ENCODE measurements at places on chromosomes 7 and 10. TPM values are rescaled to one million over a fixed set of nuclear protein-coding genes. Genes with fewer than 3 reads are reported as not detected.
A peak's percentile ranks its signal among the peaks of the same experiment; 100 is the strongest.

DNA sequence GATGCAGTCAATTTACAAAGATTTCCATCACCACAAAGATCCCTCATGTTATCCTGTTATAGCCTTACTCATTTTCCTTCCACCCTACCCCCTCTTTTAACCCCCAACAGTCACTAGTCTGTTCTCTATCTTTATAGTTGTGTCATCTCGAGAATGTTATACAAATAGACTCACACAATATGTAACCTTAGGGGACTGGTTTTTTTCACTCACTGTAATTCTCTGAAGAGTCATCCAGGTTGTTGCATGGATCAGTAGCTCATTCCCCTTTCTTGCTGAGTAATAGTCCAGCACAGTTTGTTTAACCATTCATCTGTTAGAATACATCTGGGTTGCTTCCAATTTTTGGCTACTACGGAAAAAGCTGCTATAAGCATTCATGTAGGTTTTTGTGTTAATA lies 121.1 kb upstream of the PDE1C start:
- no peak for DNase-seq

DNA sequence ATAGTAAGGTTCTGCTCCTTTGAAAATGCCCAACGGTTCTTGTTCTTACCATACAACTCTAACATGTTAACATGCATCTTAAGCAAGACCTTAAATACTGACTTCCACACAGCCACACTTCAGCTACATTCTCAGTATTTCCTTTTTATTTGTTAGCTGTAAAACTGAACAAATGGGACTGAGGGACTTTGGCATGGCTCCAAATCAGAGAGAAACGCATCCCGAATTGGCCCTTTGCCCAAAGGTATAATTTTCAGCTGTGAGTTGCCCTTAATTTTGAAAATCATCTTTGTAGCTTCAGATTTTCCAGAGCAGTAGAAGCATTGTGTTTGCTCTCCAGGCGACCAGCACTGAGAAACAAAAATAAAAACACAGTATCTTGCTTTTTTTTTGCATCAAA lies 56.4 kb downstream of the NEUROD6 start:
- DNase-seq, result no peak

- peak; percentile 7 for DNase-seq
Observed at GRCh38 chr10:360653-361052, 225.4 kb downstream of the ZMYND11 start.

DNA sequence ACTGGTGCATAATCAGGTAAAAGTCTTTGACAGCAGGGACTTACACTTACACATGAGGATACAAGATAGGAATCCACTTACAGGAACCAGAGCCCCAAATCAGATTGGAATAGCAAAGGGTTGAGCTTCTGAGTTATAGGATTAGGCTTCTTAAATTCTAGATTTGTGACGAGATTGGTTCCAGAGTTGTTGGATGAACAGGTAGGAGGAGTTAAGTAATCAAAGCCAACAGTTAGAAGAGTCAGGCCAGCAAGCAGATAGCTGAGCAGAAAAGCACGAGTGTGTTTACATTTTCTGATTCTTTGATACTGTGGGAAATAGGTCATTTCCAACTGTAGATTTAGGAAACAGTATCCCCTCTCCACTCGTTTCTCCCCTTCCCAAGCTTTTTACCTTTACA lies 167.0 kb downstream of the MDFIC start:
- no peak for DNase-seq

GRCh38 chr7:101764221-101764620 lies 53.2 kb upstream of the CUX1 start:
- DNase-seq, result no peak

DNA sequence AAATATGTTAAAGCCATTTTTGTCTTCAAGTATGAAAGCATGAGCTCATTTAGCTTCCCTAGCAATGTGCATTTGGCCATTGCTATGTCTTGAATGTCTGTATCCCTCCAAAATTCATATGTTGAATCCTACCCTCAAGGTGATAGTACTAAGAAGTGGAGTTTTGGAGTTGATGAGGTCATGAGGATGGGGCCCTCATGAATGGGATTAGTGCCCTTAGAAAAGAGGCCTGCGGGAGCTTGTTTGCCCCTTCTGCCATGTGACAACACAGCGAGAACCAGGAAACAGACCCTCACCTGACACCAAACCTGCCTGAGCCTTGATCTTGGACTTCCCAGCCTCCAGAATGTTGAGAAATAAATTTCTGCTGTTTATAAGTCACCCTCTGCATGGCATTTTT lies 61.3 kb upstream of the UCN3 start:
- DNase-seq, result no peak

- no peak for DNase-seq
Observed at GRCh38 chr7:132034748-132035416, 478.5 kb upstream of the PODXL start.

- no peak for DNase-seq
Observed at GRCh38 chr7:53013925-53014324, 21.5 kb upstream of the POM121L12 start.

DNA sequence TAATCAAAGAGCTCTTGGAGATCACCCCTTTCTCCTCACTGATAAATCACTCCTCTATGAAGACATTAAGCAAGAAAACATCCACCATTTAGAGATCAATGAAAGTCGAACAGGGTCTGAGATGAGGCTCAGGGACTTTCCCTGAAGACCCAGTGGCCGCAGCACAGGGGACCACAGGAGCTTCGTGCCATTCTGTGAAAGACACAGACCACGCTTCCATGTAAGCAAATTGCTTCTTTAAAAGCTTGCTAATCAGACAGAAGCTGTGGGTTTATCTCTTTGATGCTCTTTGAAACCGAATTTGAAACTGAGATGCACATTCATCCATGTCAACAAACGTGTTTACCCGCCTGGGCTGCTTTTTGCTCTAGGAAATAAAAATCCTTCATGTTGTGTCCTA lies 231.9 kb upstream of the PPP2R2D start:
- DNase-seq, result no peak

DNA sequence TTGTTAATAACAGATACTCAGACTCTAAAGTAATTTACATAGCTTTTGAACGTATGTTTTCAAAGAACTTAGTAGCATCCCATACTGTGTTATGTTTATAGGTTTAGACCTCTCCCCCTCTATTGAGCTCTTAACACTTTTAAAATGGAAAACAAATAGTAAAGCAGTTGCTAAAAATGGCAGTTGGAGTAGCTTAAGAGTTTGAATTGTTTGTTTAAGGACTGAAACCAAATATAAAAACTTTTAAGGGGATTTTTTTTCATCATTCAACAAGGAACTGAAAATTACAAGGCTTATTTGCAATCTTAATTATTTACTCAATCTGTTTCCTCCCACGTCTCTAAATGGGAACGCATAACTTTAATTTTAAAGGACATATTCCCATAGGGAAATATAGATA lies 1.6 kb upstream of the SPAG6 start:
- DNase-seq, result no peak

GRCh38 chr10:121158988-121159579 lies 307.9 kb downstream of the WDR11 start:
- peak; percentile 6 for DNase-seq

GRCh38 chr7:156378806-156379205 lies 261.8 kb upstream of the RNF32 start:
- no peak for DNase-seq

DNA sequence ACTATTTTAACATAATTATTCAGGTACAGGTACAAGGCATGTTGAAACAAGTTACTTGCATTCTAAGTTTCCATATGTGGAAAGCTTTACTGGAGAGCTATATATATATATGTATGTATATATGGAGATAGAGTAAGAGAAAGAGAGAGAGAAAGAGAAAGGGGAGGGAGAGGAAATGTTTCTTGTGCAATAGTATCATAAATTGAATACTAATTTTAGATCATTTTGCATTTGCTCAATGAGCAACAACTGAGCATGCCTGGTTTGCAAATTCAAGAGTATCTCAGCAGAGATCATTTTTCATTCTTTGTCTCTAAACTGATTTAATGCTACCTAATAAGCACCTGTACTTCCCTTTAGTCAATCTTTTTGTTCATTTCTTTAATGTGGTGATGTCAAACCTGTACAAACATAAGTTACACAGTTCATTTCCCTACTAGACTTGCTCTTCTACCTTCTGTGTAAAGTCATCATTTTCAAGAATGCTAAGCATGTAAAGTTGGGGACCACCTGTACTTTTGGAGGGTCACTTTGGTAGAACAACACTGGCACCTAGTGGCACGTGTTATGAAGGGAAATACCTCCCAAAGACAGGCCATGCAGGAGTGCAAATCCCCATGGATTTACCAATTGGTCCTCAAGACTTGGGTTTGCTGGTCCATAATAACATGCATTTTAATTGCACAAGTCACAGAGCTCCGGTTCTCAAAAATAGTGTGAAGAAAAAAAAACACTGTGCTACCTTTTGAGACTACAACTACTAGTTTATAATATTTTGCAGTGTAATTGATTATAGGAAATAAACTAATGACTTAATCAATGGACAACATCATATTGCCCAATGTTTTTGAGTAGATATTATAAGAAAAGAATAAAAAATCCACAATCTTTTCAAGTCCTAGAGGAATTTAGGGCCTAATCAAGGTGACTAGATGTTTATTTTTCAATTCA lies 431.2 kb upstream of the IGFBP3 start:
- DNase-seq, result peak; percentile 57

DNA sequence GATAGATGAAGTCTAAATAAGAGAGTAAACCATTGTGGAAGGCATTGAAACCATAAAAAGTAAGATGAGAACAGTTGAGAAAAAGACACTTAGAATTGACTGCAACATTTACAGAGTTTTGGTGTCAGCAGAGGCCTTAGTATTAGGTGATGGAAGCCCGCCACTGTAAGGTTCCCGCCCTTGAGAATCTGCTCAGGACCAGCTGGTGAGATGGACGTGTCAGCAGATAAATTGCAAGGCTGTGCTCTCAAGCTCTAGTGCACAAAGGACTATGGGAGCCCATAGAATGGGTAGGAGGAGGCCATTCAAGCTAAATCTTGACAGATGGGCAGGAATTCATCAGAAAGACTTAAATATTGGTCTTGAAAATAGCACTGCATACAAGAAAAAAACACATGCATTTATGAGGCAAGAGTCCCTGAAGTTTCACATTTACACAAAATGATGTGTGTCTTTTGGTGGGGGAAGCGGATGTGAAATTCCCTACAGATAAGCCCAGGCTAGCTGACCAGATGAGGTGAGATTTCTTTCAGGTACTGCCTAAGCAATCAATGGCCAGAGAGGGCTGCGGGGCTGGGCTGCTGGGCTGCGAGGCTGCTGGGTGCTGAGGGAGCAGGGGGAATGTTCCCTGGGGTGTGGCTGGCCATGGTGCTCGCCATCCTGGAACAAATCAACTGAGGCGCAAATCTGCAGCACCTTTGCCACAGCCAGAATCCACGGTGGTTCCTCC lies 42.5 kb downstream of the SYPL1 start:
- no peak for DNase-seq

DNA sequence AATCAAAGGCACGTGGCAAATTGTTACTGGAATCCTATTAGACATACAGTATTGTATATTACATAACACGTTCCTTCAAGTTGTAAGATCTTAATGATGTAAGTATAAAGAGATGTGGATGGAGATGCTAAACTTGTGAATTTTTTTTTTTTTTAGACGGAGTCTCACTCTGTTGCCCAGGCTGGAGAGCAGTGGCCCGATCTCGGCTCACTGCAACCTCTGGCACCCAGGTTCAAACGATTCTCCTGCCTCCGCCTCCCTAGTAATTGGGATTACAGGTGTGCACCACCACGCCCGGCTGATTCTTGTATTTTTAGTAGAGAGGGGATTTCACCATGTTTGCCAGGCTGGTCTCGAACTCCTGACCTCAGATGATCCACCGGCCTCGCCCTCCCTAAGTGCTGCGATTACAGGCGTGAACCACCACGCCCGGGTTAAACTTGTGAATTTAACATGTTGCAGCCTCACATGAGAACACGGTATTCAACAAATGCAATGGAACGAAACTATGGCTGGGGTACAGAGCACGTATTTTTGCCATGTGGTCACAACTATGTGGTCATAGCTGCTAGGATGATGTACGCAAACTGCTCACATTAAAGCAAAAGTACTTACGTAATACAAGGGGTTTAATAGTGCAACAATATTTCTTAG lies 818 bp upstream of the SUPV3L1 start:
- DNase-seq, result no peak

- no peak for DNase-seq
Observed at GRCh38 chr10:30967650-30968410, 63.8 kb downstream of the ZNF438 start.

GRCh38 chr10:4770801-4771553 lies 55.0 kb upstream of the AKR1E2 start:
- peak; percentile 47 for DNase-seq

DNA sequence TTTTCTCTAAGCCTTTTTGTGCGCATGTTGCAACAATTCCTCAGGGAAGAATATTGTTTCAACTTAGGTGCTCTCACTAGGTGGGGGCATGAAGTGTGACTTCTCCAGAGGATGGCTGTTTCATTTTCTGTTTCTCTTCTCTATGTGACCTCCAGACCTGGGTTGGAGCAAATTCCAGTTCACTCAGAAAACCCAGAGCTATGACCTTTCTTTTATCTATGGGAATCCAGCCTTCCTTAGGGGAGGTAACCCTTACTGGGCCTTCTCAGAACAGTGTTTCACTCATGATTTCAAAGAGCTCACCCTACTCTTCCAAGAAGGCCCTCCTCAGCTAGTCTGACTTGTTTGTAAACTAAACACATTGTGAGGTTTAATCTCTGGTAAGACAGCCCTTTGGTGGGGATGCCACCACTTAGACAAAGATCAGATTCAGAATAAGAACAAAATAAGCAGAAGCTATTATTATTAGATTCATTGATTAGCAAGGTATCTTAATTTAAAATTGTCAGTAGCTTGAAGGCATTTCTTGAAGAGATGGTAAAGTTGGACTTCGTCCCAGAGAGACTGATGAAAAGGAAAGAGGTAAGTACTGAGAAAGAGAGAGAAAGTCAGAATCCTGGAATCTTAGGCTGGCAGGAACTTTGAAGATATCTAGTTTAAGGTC lies 16.6 kb upstream of the TAS2R60 start:
- no peak for DNase-seq

- DNase-seq, result no peak
Observed at GRCh38 chr10:125985557-125986240, 89.3 kb downstream of the FANK1 start.

GRM8 gene
- polyA plus RNA-seq, result not detected

PILRA gene
- polyA plus RNA-seq, result 1.3 TPM

SAP25 gene
- 0.20 TPM for polyA plus RNA-seq

CAMK2G gene
- 19.3 TPM for polyA plus RNA-seq

GRM3 gene
- polyA plus RNA-seq, result not detected

CPA4 gene
- 0.39 TPM for polyA plus RNA-seq

TRIM74 gene
- polyA plus RNA-seq, result 0.61 TPM

LFNG gene
- polyA plus RNA-seq, result 1.6 TPM

AKR1D1 gene
- 6.8 TPM for polyA plus RNA-seq
